ENCODE measurements at places on chromosomes 1 and 21.

DNA sequence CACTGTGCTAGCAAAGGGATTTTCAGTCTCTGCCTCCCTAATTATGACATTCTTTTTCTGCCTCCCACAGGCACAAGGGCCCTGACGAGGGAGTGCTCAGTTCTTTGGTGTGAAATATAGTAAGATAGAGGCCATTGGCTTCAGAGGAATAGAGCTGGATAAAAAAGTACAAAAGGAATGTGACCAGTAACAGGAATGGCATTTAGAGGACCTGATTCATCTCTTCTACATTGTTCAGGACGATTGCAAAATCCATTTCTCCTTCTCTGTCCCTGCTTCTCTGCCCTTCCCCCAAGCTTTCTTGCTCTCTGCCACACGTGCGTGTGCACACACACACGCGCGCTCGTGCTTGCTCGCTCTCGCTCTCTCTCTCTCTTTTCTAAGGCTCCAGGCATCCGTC, 668.2 kb downstream of the KIF26B start:
- DNase-seq = no peak

DNA sequence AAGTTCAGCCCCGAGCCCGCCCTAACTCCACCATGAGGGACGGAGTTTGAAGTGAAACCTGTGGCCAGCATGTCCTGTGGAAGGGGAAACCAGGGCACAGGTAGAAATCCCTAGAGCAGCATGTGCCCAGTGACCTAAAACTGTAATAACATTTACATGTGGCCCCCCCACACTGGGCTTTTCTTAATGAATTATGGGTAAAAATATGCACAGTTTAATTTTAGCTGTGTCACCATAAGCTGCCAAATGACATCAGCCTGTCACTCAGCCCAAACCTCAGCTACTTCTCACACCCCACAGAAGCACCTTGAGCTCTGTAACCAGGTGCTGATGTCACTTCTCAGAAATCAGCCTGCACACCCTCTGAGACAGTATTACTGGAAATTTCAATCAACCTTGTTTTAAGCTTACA, 50.0 kb upstream of the SLC19A1 start:
- DNase-seq = peak; percentile 36

GRCh38 chr1:114423455-114423854, 87.5 kb downstream of the TRIM33 start:
- DNase-seq = no peak

DNA sequence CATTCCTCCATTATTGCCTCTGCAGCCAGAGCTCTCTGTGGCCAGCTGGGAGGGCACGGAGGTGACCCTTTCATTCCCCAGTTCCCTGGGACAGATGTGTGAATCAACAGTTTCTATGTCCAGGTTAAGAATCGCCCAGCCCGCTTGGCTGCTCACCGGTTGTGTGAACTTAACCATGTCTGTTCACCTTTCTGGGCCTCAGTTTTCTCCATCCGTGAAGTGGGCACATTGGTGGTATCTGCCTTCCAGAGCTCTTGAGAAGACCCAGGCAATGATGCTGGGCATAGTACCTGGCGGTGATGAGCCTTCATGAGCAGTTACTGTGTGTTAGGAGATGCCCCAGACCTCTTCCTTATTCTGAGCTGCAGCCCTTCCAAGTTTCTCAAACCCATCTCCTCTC, 238.3 kb downstream of the MATN1 start:
- no peak for DNase-seq

DNA sequence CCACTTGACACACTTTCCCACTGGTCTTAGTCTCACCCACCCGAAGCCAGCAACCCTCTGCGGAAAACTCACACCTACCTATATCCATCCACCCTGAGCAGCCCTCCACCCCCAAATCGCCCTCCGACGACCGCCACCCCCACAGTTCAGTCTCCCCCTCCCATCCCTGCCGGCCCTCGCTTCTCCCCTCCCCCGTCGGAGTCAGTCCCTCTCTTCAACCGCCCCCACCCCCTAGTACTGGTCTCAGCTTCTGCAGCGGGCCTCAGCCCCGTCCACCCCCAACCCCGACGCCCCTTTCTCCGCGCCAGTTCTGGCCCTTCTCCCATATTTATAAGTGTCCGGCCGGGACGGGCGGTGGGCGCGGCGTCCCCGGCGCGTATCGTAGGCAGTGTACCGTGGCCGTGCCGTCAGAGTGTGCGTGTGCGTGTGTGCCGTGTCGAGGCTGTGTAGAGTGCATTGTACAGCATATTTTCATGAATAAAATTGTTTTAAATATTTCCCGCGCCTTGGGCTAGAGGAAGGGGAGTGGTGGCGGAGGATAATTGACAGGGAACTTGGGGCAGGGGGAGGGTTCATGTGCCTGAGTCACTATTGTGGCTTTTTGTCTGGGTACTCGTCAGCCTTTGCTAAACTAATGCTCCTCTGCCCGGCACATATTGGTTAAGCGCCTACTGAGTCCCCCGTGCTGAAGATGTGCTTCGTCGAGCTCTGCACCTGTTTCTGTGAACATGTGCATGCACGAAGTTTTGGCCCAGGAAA, 22.0 kb downstream of the FOXO6 start:
- DNase-seq = no peak

- DNase-seq = no peak
Observed at GRCh38 chr21:41666641-41667081, 100.2 kb downstream of the RIPK4 start.

GRCh38 chr1:89894210-89895201, 73.7 kb downstream of the LRRC8D start:
- DNase-seq = no peak

- DNase-seq = no peak
Observed at GRCh38 chr1:245958016-245958415, 549.1 kb downstream of the SMYD3 start.

- DNase-seq = no peak
Observed at GRCh38 chr1:113605146-113605545, 154.1 kb downstream of the PHTF1 start.

DNA sequence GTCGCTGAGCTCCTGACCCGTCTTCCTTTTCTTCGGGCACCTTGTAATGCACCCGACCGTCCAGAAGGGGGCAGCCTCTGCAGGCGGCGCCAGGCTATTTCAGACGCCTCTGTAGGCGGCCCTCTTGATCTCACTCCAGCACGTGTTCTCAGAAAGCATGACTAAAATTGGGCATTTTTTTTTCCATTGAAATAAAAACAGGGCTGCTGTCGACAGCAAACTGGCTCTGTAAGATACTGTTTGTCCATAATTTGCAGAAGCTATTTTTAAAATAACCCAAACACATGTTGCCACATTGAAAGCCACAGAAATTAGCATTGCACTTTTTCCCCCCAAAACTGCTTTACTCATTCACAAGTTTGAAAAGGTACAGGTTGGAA, 78.0 kb downstream of the STUM start:
- peak; percentile 59 for DNase-seq

- peak; percentile 14 for DNase-seq
Observed at GRCh38 chr21:33308586-33309490, 15.9 kb upstream of the IFNAR1 start.

DNA sequence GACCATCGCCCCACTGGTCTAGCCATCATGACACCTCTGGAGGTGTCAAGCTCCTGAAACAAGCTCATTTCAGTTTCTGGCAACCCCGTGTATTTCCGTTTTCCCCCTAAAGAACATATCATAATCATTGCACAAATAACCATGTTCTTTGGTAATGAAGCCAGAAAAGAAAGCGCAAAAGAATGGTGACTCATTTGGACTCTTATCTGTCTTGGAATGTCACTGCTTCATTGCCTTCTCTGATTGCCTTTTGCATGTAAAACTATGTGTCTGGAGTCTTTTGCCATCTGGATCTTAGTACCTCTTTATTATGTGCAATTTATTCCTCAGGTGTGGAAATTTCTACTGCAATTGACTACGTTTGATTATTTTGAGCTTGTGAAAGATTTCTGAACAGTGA, 110.5 kb downstream of the COLGALT2 start:
- no peak for DNase-seq

- peak; percentile 84 for DNase-seq
Observed at GRCh38 chr1:185316163-185317033, 645 bp downstream of the IVNS1ABP start.

- no peak for DNase-seq
Observed at GRCh38 chr1:164659621-164660411, 100.8 kb downstream of the PBX1 start.

DNA sequence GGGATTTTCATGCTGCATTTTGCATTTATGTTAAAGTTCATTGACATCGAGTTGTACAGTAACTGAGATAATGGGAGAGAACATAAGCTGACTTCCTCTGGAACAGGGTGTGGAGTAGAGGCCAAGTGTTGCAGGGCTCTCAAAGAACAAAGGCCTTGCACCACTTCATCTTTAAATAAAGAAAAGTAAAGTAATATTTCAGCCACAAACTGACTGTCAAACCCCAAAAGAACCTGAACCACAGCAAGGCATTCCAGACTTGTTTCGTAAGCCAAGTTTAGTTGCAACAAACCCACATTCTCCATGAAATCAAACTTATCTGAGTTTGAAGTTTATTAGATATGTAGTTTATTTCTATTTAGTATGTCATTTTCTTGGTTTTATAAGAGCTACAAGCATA, 19.1 kb upstream of the HMGCS2 start:
- DNase-seq = no peak

DNA sequence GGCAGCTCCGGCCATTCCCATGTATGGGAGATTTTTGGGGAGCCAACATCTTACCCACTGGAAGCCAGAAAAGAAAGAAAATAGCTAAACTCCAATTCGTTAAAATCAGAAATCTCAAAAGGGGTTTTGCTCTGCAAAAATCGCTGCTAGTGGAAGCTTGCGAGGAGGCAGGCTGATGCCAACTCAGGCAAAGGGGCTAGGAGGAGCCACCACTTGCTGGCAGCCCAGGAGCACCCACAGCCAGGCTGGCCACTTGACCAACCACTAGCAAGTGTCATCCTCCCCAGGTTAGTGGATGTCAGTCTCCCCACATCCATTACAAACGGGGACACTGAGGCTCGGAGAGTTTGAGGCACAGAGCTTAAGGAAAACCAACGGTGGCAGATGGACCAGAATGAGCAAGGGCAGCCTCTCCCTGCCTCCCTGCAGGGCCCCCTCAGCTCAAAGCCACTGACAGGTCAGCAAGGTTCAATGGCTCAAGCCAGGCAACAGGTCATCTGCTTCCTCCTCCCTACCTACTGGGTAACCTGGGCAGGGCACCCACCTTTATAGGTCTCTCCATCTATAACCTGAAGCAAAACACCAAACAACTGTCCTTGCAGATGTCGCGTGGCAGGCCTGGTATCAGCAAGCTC, 10.8 kb downstream of the KCNN3 start:
- no peak for DNase-seq

DNA sequence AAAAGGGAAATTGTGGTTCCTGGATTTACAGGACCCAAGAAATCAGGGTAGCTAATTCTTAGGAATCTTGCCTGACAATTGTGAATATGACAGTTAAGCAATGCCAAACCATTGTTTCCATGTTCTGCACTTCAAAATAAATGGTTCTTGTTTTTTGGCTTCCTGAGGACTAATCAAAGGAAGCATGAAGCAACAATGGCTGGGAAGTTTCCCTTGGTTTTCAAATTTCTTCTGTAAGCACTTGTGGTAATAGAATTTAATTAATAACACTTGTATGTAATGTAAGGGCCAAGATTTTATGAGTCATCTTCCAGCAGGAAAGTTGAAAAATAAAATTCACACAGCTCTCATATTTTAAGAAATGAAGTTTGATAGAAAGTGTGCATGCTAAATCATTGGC, 31.7 kb downstream of the JAM2 start:
- no peak for DNase-seq

- no peak for DNase-seq
Observed at GRCh38 chr1:81836007-81836626, 35.4 kb downstream of the ADGRL2 start.

DNA sequence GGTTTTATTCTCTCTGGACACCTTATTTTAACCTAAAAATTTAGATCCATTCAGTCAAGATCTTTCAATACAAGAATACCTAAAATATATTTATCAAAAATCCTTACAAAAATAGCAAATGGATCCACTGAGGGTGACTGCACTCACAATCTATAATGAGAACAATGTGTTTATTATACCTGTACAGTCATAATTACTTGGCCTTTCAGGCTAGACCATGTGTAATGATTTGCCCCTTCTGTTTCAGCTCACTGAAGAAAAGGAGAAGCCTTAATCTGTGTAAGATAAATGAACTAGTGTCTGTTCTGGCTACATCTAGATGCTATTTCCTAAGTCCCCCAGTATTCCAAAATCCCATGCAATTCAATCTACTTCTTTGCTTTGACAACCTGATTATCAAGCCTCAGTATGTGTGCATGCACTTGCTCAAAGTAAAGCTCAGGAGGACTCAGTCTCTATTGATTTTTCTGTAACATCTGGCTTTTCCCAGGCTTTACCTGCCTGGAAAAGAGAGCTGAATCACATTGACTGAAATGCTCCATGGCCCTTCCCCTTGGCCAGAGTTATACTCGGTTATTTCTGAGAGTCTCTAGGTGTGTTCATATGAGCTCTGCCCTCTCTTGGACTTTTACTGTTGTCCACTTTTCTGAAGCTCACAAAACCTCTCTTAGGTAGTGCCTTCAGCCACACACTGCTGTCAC, 27.6 kb downstream of the CRP start:
- no peak for DNase-seq

DNA sequence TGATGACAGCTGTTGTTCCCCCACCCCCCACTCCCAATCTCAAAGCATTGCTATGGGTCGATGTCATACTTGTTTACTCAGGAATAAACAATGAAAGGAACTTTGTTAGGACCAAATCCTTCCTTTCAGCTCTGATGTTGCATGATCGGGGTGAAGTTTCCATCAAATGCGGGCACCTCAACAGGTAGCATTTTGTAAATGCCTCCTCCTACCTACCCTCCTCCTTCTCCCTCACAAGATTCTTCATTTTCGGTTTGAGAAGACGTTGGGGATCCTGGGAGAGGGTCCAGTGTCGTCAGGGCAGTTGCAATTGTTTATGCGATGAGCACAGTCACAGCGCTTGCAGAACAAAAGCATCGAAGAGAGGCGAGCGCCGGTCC, 758 bp upstream of the HUNK start:
- no peak for DNase-seq

GRCh38 chr1:54885807-54886723, 930 bp downstream of the DHCR24 start:
- DNase-seq = no peak

DNA sequence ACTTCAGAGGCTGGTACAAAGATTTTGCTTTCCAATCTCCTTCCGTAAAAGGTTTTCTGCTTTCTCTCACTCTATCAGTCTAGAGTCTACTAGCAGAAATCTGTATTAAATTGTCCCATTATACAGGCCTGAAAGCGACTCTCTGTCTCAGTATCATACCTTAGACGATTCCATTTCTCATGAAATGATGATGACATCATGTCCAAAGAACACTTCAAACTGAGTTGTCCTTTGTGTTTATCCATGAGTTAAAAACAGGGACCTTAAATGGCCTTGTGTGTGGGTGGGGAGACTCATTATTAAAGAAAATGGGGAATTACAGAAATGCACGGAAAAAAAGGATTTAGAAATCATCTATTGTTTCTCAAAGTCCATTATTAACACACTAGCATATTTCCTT, 21.0 kb upstream of the SLC44A3 start:
- no peak for DNase-seq

DNA sequence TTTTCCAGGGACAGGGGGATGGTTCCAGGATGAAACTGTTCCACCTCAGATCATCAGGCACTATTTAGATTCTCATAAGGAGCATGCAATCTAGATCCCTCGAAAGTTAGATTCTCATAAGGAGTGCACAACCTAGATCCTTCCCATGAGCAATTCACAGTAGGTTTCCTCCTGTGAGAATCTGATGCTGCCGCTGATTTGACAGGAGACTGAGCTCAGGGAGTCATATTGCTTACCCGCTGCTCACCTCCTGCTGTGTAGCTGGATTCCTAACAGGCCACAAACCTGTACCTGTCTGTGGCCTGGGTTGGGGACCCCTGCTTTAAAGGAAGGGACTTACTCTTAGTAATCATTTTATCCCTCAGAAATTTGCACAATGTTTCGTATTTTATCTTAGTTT, 9.3 kb downstream of the CTH start:
- DNase-seq = no peak
